Inflammatory macrophage treated with lipopolysaccharide for 4 hours (primary cell): ENCODE measurements at places on chromosomes 7 and 10.

DNA sequence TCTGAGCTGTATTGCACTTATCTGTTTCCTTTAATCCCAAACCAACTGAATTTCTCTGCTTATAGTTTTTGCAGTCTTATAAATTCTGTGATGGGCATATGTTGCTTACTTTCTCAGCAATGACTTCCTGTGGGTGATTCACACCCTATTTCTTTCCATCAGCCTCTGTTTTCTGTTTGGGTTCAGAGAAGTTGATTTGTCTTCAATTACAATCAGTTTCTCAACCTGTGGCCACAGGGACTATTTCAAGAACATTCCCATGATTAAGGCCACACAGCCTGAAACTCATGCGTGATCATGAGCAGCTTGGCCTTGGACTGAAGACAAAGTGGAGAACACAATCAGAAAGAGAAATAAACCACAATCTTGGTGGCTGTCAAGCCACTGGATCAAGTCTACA is 1174.6 kb upstream of the C7orf33 start:
- no peak for DNase-seq

DNA sequence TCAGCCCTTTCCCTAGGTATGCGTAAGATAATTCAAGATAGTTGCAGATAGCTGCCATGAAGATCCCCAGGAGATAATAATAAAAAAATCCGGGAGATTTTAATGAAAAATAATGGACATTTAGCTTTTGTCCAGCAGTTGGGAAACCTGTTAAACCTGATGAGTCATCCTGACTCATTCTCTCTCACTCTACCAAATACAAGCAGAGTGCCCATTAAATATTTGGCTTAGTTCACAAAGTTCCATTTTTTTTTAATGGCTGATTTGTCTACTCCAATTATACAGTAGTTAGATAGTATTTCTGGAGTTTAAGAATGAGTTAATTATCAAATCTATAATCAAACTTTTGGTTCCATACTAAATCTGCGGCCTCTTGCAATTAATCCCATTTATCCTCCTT is 2.1 kb upstream of the SHTN1 start:
- peak; percentile 54 for DNase-seq

GRCh38 chr7:16762177-16762576 is 8.6 kb downstream of the TSPAN13 start:
- no peak for DNase-seq

DNA sequence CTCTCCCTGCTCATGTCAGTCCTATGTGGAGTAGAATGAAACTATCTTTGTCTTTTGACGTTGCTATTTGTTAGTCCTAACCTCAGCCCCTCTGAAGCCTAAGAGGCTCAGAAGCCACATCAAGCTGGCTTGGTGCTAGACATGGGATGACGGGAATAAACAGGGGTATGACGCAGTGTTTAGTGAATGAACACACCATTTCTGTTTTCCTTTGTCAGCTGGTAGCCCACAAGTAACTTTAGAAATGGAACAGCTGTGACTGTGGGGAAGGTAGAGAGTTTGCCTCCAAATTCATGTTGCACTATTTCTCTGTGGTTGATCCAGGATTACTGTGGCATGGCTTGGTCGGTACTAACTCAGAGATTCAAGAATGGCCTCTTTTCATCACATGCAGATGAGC is 31.3 kb downstream of the COX15 start:
- DNase-seq, result no peak

GRCh38 chr7:88111140-88111743 is 108.6 kb downstream of the SRI start:
- peak; percentile 47 for DNase-seq

DNA sequence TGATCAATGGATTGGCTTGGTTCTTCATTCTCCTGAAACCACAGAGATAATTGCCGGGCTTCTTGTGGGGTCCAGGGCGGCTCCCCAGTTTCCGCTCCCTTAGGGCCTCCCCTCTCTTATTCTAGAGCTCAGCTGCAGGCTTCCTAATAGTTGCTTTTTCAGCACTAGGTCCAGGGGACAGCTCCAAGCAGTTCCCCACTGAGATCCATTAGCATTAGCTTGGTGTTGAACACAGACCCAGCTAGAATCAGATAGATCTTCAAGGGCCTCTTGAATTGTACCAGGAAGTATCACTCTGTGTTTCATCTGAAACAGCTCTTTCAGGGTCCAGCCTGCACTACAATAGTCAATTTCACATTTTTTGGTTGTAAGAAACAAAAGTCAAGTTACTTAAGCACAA is 238.7 kb downstream of the SEC23IP start:
- no peak for DNase-seq
